ENCODE measurements at places on chromosomes 12 and 14.
A peak's percentile ranks its signal among the peaks of the same experiment; 100 is the strongest.

GRCh38 chr12:3230758-3231375 is 153.7 kb downstream of the TSPAN9 start:
- no peak for DNase-seq

DNA sequence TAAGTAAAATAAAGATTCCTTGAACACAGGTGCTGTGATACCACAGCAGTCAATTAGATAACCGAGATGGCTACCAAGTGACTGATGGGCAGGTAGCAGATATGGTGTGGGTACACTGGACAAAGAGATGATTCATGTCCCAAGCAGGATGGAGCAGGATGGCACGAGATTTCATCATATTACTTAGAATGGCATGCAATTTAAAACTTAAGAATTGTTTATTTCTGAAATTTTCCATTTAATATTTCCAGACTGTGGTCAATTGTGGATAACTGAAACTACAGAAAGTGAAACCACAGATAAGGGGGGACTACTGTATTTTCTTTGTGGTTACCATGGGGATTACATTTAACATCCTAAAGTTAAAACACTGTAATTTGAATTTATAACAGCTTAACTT is 7.5 kb upstream of the ZFP36L1 start:
- DNase-seq = no peak

DNA sequence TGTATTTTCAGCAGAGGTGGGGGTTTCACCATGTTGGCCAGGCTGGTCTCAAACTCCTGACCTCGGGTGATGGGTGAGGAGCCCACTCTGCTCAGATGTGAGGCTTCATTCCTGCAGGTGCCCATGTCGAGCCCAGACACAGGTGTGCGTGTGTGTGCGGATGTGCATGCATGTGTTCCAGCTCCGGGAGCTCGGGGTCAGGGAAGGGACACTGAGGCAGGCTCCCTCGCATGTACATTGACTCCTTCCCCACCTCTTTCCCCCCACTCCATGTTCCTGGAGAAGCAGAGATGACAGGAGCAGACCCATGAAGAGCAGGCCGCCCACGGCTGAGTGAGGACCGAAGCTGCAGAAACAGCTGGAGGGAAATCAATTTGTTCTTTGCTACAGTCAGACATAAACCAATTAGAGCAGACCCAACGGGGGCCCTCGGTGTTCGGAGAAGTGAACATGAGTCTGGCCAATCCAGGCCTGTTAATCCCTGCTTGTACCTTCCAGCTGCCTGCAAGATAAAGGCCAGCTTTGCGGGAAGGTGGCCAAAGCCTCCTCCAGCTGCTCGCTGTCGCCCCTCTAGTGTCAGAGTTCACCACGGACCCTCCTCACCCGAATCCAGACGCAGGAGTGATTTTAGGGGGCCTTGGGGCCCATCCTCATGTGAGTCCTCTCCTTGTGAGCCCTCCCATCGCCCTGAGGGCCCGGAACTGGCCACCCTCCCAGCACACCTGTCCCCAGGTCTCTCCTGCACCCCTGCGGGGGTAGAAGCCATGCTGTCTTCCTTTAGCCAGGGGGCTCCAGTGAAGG is 321.0 kb upstream of the RTL1 start:
- DNase-seq = no peak

- DNase-seq = no peak
Measured at GRCh38 chr12:75658901-75659823, 147.8 kb upstream of the KRR1 start.

GRCh38 chr12:62919838-62920237 is 15.1 kb downstream of the PPM1H start:
- DNase-seq = no peak

- DNase-seq = no peak
Measured at GRCh38 chr12:15216036-15216889, 5.0 kb downstream of the RERG start.

- no peak for DNase-seq
Measured at GRCh38 chr14:74656964-74657363, 44.9 kb upstream of the LTBP2 start.

DNA sequence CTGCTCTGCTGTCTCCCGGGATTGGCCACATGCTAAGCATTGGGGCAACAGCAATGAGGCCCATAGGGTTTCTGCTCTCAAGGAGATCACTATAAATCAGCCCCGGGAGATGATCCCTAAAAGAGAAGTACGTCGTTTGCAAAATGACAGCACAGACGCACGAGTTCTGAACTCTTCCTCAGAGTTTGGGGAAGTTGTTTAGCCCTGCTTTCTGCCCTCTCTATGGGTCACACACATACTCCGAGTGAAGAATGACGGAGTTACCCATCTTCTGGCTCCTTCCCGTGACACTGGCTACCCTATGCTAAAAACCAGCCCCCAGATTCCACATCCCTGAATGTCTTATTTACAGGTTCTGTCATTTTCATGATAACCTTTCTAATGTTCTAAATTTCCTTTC is 258.0 kb upstream of the PLEKHG7 start:
- DNase-seq = no peak

- no peak for DNase-seq
Measured at GRCh38 chr14:71243697-71244096, 336.4 kb downstream of the PCNX1 start.

DNA sequence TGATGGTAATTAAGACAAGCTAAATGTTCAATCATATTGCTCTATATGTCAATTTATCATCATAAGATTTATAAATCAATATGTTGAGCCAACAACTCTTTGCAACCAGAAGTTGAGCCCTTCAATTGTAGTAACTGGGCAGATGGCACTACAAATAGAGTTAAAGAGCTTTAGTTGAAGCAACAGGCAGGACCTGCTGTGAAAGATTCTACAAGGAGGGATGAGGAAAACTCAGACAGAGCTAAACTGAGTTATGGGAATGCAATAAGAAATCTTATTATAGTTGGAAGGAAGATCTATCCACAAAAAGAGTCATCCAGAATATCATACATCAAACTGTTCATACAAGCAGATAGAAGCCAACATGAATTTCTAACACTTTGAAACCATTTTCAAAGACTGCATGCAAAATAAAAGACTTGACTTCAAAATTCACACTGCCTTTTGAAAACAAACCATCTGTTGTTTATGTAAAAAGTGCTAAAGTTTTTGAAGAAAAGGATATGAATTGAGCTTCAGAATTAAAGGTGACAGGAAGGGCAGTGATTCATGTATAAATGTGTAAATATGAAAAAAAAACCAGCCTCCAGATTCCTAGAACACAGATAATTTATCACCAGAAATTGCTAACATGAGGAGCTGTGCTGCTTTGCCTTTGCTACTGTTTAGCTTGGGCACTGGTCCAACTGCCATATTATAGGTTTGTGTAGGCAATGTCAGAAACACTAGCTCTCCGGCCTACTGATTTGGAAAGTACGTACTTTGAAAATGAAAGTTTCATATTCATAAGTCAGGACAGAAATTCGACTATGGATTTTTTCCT is 133.2 kb downstream of the SLC35F4 start:
- DNase-seq = no peak

DNA sequence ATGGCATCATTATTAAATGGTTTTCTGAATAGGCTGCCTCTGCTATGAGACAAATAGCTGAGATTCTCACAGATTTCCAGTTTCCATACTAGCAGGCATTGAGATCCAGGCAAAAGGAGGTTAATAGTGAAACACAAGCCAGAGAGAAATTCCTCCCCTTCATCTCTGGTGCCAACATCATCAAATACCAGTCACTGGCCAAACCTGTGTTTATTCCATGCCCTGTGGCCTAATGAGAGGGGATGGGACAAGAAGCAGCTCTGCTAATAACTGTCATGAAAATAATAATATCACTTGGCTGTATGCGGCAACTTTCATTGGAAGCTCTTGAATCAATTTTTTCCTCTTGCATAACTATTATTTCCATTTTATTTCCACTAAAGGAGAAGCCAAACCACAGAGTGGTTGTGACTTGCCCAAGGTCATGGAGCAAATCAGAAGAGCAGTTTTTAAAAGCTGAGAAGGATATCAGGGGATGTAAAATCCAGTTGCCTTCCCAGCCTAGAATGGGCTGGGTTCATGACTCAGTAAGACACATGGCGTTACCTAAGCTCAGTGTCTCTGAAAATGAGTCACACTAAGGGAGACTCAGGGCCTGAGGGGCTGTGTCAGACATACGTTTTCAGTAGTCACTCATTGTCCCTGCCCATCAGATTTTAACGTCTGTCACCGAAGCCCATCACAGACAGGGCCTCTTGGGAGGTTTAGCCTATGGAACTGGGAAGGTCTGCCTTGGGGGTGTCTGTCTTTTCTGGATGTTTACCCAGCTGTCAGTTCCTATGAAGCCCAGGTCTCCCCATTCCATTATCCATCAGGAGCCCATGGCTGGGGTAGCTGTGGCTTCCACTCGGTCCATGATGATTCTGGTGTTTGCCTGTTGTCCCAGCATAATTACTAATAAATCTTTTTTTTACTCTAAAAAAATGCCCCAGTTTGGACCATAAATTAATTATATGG is 208.8 kb upstream of the EEA1 start:
- no peak for DNase-seq

DNA sequence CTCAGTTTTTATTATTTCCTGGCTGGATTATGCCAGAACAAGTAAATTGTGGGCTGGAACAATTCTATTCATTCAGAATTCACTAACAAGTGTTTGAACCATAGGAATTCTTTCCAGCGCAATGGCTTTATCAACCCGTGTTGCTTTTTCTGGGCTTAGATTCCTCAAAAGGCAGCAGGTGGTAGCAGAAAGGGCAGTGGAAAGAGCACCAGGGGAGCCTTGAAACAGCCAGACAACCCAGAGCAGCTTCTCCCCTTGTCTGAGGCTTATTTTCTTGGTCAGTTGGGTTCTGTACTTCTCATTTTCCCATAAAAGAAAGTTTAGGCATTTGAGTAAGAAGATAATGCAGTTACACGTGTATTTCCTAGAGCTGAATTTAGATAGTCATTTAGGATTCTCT is 130.7 kb downstream of the OTOGL start:
- no peak for DNase-seq

DNA sequence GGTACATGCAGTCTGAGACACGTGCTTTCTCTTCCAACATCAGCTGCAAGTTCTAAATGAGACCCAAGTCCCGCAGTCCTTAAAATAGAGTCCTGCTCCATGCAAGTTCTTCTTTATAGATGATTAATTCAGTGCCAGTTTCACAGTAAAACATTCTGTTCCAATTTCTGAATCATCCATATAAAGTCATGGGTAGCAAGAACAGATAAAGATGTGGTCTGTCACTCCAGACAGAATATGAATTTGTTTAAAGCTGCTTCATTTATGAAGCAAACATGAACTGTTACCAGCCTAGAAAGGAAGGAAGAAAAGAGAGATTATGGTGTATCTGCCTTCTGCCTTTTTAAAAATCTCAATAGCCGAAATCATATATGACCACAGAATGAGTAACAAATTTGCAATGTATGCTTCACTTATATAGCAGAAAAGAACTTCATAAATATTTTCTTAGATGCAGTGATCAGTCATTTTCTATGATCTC is 83.3 kb downstream of the KITLG start:
- no peak for DNase-seq

- no peak for DNase-seq
Measured at GRCh38 chr14:88002421-88003075, 2.4 kb upstream of the GPR65 start.

- no peak for DNase-seq
Measured at GRCh38 chr12:85413266-85413665, 133.2 kb downstream of the ALX1 start.

- DNase-seq = no peak
Measured at GRCh38 chr12:130316251-130316650, 21.4 kb upstream of the PIWIL1 start.

GRCh38 chr14:59187802-59188460 is 536 bp upstream of the DAAM1 start:
- no peak for DNase-seq

DNA sequence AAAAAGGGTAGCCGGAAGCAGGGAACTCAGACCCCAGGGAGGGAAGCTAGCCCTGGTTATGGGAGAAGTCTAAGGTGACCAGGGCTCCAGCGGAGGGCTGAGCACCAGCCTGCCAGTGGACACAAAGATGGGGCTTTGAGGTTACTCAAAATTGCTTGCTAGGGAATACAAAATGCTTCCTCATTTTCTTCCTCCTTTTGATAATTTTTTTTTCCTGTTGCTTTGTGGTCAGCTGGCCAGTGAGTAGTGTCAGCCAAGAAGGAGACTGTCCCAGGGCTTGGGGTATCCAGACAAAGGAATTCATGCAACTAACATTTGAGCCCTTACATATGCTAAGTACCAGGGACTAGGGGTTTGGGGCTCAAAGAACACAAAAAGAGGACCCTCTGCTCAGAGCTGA is 206.2 kb downstream of the PPM1H start:
- DNase-seq = no peak

DNA sequence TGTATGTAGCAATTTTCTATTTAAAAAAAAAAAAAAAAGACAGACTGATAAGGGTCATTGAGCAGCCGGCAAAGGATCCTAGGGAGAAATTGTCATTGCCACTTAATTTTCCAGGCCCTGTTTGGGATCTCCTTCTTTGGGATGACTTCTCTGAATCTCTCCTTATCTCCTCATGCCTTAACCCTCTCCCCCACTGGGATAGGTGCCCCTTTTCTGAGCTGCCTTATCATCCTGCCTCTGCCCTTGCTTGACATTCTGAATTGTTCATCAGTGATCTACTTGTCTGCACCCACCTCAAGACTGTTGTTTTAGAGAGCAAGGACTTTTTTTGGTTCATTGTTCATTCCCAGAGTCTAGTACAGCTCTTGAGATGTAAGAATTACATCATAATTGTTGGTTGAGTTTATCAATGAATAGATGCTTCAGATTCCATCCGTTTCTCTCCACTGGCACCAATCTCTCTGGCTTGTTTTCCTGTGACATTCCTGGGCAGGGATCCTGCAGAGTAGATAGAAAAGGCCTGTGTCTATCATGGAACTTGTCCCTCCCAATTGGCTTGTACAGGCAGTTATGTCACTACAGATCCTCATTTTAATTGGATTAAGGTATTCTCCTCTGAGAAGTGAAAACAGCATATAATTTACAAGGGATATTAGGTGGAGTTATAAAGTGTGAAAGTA is 42.6 kb downstream of the SOCS2 start:
- no peak for DNase-seq

DNA sequence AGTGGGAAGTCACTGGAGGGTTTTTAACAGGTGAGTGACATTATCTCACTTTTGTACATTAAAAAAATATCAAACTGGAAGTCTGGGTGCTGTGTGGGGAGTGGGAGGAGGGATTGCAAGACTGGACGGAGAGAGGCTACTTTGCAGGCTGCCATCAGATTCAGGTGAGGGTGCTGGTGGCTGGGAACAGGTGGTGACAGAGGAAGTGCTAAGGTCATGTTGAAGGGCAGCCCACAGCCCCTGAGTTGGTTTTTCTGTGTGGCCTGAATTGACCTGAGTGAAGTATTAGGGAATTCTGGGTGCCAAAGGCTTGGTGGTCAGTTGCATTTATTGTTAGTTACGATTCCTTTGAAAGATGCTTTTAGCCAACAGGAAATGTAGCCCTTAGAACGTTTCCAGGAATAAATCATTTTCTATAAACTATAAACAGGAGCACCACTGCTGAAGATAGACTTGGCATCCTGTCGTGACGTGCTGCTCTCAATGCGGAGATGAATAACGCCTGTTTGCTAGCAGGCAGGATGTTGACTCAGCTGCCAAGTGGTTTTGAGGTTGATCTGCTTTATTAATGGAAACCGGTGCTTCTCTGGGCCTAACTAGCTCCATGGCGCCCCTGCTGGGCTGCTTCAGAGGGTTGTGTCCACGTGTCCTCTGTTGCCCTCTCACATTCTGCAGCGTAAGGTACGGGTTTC is 707.5 kb upstream of the TMEM132C start:
- peak; percentile 45 for DNase-seq

GRCh38 chr12:47312808-47313426 is 233.2 kb upstream of the AMIGO2 start:
- no peak for DNase-seq
